ENCODE measurements at places on chromosomes 11 and 22. TPM values are rescaled to one million over a fixed set of nuclear protein-coding genes. Genes with fewer than 3 reads are reported as not detected.
A peak's percentile ranks its signal among the peaks of the same experiment; 100 is the strongest.

C1QTNF4 gene
- total RNA-seq, result 5.5 TPM

GGA1 gene
- 81.5 TPM for total RNA-seq

PLCB3 gene
- total RNA-seq, result 42.4 TPM

TRAF6 gene
- total RNA-seq, result 16.8 TPM

SVIP gene
- 34.8 TPM for total RNA-seq

OOSP2 gene
- total RNA-seq, result not detected

OR52R1 gene
- total RNA-seq, result not detected

GRCh38 chr11:86395061-86395551 lies 20.4 kb downstream of the CCDC81 start:
- no peak for DNase-seq

DNA sequence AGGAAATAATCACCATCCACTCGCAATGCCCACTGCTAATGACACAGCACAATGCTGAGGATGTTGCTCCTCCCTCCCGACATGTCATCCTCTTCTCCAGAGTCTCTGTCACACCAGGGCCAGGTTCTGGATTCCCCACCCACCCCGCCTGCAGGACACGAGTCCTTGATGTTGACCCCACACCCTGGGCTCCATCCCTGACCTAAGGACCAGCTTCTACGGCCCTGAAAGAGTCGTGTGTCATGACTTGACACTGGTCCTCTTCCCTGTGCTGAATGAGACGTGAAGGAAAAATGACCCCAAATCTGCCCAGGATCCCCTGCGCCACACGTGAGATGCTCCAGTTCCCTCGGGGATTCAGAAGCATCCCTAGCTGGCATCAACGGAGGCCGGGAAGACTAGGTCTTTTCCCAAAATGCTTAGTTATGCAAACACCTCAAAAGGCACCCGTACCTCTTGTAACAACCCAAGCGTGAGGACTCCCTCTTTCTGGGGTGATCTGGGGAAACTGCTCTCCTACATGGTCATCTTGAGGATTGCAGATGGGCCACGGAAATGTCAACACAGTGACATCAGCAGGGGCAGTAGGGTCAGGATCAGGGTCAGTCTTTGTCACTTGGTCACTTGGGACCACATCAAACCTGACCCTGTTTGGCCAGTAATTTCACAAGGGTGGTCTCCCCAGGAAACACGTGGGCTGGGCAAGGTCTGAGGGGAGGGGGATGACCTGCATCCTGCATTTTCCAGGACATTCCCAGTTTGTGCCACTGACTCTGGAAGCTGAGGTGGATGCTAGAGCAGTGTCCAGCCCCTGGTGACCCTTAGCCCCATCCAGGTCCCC lies 42.0 kb downstream of the IGLL5 start:
- DNase-seq, result no peak

- no peak for DNase-seq
These were observed 484.9 kb downstream of the NTM start for GRCh38 chr11:131855320-131855719.

DNA sequence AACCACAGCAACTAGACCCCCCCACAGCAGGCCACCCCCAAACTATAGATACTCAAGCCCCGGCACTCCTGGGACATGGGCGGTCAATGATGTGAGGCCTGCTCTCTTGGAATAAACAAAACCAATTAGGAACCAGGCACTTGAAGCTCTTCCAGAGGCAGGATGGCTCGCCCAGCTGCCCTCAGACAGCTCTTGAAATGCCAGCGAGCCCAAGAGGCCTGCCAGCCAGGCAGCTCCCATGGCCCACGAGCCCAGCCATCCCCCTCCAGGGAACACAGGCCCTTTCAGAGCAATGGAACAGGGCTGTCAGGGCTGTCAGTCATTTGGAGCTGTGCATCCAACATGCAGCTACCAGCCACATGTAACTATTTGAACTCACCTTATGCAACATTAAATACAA lies 34.0 kb upstream of the TFIP11 start:
- no peak for DNase-seq

GRCh38 chr11:97702951-97703350 lies 1313.1 kb downstream of the JRKL start:
- no peak for DNase-seq

DNA sequence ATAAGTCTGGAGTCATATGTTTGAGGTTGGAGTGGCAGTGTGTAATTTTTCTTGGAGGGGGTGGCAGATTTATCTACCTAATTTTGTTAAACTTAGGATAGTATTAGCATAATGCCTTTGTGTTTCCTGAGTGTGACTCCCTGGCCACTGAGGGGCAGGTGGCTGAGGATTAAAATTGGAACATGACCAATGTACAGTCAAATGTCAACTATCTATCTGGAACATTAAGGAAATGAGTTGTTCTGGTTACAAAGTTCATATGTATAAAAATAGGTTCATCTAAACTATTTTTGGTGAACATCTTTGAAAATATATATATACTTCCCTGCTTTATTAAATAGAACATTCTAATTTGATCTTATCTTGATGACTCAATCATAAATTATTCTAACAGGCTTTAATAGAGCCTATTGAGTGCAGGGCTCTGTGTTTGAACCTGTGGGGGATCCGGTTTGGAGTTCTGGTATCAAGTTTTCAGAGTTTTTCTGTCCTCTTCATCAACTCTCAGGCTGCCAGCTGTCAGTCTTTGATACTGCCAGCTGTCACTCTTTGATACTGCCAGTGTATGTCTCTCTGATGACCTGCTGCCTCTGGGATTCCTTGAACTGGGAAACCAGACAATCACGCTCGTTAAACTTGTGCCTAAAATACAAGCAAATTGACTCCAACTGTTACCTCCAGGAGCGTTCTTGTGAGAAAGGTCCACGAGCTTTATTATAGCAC lies 309.6 kb downstream of the METTL15 start:
- no peak for DNase-seq

- no peak for DNase-seq
These were observed 9.7 kb upstream of the CENATAC start for GRCh38 chr11:118988280-118988679.

- DNase-seq, result no peak
These were observed 131.2 kb downstream of the OSBP2 start for GRCh38 chr22:30825711-30826505.

DNA sequence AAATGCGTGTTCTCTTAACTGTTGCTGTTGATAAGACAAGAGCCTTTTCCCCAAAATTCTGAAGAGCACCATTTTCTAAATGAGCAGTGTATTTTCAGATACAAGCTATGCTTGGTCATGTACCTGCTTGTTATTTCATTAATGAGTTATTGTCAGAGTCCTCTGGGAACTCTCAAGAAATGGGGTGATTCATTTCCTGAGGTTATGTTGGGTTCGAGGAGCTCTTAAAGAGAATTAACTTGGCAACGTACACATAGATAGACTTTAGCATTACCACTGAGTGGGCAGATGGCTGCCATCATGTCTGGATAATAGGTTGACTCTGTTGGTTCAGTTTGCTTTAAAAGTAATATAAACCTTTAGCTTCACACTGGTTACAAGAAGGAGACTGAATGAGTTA lies 87.9 kb upstream of the SORL1-AS1 start:
- no peak for DNase-seq

GRCh38 chr22:26580240-26580962 lies 9.5 kb downstream of the TPST2 start:
- no peak for DNase-seq

- DNase-seq, result no peak
These were observed 30.4 kb upstream of the SHANK2 start for GRCh38 chr11:71282581-71283351.

DNA sequence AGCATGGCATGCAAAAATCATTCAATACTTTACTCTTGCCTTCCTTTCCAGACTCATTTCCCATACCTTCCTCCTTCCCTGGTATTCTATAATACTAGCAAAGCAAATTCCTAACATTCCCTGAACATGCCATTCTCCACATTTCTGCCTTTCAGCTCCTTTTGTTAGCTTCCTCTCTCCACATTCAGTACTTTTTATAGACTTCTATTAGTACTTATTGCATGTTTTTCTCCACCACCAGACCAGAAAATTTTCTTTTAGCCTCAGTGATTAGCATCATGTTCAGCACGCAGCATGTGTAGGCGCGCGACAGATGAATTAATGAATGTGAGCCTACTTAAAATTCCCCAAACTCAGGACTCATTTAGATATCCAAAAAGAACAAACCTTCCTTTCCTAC lies 935.3 kb downstream of the DLG2 start:
- no peak for DNase-seq

DNA sequence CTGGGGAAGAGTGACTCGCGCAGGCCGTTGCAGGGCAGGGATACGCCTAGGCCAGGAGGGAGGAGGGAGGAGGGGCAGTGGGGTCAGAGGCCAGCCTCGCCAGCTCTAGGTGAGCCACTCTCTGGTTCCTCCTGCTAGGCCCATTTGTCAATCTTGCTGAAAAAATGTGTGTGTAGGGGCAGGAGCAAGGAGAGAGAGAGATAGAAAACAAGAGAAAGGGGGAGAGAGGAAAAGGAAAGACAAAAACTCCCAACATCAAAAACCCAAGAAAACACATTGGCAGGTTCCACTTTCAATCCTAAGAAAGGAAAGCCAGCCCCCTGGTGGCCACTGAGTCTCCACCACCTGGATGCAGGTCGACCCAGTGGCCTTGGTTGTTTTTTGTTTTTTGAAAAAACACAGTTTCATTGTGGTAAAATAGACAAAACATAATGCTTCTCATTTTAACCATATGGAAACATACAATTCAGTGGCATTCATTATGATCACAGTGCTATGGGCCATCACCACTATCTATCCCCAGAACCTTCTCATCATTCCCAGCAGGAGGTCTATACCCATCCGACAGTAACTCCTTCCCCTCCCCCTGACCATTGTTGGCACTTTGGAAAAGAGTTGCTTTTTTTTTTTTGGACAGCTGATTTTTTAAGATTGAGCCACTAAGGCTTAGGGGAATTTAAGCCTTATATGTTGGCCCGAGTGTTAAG lies 10.9 kb downstream of the OMP start:
- no peak for DNase-seq

DNA sequence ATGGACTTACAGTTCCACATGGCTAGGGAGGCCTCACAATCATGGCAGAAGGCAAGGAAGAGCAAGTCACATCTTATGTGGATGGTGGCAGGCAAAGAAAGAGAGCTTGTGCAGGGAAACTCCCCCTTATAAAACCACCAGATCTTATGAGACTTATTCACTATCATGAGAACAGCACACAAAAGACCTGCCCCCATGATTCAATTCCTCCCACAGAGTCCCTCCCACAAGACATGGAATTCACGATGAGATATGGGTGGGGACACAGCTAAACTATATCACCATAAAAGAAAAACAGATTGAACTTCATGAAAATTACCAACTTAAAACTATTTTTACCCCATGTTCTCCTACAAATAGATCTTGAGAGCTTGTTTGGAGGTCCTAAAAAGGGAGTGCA lies 19.6 kb downstream of the ENTHD1 start:
- no peak for DNase-seq

DNA sequence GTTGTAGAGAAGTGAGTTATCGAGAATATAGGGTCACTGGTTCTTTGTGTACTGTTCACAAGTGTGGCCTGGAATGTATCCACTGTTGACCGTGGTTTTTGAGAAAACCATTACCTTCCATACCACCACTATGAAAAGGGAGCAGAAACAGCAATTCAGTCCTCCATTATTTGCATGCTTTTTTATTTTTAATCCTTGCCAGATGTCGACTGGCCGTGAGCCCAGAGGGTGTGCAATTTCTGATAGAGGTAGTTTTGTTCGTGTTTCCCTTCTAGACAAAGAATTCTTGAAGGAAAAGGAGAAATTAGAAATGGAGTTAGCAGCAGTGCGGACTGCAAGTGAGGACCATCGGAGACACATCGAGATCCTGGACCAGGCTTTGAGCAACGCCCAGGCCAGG lies 81.7 kb downstream of the AMOTL1 start:
- DNase-seq, result no peak

GRCh38 chr11:56948991-56949515 lies 39.7 kb upstream of the OR5AK2 start:
- no peak for DNase-seq

DNA sequence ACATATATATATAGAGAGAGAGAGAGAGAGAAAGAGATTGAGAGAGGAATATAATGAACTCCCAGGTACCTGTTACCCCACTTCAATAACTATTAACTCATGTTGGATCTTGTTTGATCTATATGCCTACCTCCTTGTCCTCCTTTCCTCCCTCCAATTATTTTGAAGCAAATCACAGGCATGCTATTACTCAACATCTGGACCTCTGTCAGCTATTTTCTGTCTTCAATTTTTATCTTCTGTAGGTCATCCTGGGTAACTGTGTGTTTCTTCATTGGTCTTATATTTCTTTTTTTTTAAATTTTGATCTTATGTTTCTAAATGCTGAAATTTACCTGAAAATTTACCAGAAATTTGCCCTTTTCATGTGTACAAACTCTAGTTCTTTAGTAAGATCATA lies 24.8 kb downstream of the UVRAG start:
- DNase-seq, result no peak

DNA sequence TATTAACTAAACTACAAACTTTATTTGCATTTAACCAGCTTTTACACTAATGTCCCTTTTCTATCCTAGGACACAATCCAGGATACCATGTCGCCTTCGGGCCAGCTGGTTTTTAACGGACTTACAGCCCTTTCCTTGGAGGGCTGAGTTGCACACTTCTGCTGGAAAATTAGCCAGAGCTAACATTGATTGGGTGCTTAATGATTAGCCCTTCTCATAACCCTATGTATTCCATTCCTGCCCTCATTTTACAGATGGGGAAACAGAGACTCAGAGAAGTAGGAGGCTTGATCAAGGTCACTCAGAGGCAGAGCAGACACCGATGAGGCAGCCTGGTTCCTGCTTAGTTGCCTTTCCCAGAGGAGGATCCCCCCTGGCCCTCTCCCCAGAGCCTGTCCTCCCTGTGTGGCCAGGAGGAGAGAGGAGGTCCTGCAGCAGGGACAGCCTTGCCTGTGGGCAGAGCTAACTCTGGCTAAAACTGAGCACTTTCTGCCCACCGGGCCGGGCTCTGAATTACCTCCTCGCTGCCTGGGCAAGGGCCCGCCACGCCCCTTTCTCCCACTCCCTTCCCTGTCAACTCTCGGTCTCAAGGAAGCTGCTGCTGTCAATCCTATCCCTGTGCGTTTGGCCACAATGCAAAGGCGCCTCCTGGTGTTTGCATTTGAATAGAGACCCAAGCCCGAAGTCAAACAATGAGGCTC lies 59.6 kb upstream of the PAX6 start:
- DNase-seq, result peak; percentile 42
